ENCODE measurements at places on chromosomes 3 and 15.
A peak's percentile ranks its signal among the peaks of the same experiment; 100 is the strongest.

GRCh38 chr3:167450195-167450594 is 23.6 kb downstream of the SERPINI2 start:
- no peak for DNase-seq

GRCh38 chr15:69652293-69652692 is 199.7 kb downstream of the RPLP1 start:
- DNase-seq = no peak

GRCh38 chr3:160403796-160404470 is 4.5 kb downstream of the SMC4 start:
- DNase-seq = no peak

DNA sequence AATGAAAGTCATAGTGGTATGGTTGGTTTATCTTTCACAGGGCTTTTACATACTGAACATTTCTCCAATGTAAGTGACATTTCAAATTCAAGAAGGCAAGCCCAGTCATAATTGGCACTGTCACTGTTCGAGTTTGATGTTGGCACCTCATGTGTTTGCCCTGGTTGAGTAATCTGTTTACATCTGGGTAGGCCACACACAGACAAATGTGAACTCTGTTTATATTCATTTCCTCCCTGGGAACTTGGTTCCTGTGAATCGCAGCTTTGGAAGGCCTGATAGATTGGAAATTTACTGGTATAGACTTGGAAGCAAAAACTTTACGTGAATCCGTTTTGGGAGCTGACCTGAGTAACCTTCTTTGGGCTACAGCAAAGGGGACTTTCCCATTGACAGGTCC is 395.2 kb upstream of the AZI2 start:
- no peak for DNase-seq

GRCh38 chr3:133691273-133692107 is 29.7 kb upstream of the TOPBP1 start:
- no peak for DNase-seq

DNA sequence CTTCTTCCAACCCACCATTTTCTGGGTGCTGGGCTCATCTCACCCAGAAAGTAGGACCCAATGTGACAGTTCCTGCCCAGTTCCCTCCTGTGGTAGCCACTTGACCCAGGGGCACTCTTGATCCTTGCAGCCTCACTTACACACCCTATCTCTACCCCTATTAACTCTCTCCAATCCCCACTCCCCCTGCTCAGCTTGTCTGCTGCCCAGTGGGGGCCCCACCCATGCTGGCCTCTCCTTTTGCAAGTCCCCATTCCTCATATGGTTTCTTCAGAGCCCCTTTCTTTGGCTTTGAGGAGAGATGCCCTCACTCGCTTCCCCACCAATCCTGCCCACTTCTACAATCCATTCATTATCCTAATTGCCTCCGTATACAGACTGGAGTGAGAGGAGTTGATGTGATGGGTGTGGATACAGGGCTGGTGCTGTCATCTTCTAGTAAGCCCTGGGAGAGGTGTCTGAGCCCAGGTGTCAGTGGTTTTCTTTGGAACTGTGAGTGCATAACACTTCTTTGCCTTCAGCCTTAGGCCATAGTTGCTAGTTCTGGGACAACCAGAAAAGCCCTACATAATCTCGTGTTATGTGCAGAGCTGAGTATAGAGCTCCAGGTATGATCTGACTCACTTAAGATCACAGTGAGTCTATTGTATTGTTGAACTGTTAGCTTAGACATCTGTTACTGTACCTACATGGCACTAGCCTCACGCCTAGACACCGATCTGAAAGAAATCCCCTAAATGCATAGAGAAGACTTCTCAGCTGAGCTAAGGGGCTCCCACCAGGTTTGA is 4.8 kb upstream of the CCR5 start:
- DNase-seq = no peak

DNA sequence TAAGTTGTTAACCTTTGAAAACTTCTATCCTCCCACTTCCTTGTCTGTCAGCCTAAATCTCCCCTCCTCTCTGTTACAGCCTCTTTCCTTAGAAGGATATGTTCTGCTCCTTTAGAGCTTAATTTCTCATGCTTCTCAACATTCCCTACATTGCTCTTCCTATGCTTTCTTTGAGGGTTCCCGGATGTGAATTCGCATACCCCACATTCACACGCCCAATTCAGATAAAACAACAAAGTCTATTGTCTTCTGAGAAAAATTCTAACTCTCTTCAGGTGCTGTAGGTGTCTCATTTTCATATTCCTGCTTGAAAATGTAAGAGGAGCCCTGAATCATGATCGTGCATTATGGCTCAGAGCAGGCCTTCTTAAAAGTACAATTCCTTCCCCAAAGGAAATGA is 171.8 kb upstream of the DPH6 start:
- DNase-seq = no peak

- DNase-seq = no peak
Observed at GRCh38 chr15:96232335-96232734, 98.2 kb upstream of the NR2F2 start.

- no peak for DNase-seq
Observed at GRCh38 chr3:134057654-134058110, 28.0 kb upstream of the SLCO2A1 start.

DNA sequence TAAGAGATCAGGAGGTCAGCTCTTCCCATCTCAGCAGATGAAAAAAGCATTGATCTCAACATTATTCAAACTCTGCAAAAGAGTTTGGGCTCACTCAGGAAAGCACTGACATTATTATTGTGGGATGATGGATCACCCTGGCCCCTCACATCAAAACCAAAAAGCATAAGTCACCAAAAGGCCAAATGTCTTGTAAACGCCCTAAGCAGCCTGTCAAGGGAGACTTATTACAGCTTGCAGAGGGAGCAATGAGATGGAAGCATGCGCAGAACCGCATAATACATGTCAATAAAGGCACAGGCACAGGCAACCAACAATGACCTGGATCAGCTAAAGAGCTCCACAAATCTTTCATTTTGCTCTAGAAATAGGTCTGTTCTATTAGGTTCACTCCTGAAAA is 4.6 kb downstream of the FSIP1 start:
- DNase-seq = no peak

GRCh38 chr3:15860014-15860934 is 62.5 kb upstream of the ANKRD28 start:
- peak; percentile 20 for DNase-seq

DNA sequence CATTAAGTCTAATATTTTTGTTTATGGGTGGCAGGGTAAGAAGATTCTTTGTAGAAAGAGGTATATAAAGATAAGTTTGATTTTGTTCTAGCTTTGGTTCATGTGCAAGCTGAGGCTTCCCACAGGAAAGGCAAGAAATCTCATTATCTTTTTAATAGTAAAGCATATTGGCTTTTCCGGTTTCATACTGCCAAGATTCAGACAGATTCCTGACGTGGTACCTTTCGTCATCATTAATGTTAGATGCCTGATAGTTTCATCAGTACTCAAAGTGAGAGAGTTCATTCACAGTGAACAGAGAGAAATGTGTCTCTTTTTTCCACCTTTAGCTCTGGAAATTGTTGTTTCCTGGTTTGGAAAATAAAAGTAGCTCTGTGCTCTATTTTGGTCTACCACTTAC is 16.5 kb downstream of the TPM1 start:
- DNase-seq = no peak

DNA sequence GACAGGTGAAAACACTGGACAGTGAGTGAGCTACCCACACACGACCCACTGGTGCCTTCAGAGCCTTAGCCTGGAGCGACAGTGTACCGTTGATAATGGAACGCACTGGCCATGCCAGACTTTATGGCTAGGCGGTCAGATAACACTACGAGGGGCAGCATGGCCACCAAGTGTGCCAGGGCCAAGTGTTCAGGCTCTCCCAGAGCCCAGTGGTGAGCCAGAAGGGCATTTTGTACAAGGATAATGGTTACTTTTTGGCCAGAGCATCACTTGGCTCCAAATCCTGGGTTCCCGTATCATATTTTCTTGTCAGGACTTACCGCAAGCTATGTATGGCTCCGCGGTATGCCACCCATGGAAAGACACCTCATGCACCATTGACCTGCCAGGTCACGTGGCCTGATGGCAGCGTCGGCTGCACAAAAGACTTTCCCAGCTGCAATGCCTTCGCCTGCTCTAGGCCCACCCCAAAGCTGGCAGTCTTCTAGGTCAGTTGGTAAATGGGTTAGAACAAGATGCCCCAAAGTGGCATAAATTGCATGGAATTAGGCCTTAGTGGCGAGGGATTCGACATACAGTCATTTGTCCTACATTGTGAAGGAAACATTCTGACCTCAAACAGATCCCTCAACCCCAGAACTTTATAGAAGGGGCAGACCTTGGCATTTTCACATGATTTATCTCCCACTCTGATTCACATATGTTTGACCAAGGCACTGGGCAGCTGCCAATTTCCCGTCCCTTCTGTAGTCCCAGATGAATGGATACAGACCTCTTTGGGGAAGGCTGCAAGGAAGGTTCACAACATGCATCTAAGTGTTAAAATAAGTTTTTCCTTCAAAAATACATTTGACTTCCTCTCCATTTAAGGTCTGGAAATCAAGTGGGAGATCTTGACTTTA is 12.2 kb upstream of the SLC28A1 start:
- DNase-seq = no peak

DNA sequence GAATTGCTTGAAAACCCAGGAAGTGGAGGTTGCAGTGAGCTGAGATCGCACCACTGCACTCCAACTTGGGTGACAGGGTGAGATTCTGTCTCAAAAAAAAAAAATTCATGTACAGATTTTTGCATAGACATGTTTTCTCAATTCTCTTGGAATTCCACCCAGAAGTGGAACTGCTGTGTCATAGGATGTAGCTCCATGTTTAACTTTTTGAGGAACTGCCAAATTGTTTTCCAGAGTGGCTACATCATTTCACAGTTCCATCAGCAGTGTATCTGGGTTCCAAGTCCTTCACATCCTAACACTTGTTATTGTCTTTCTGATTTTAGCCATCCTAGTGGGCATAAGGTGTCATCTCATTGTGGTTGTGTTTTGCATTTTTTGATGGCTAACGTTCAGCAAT is 9.9 kb downstream of the CAPN7 start:
- DNase-seq = no peak

DNA sequence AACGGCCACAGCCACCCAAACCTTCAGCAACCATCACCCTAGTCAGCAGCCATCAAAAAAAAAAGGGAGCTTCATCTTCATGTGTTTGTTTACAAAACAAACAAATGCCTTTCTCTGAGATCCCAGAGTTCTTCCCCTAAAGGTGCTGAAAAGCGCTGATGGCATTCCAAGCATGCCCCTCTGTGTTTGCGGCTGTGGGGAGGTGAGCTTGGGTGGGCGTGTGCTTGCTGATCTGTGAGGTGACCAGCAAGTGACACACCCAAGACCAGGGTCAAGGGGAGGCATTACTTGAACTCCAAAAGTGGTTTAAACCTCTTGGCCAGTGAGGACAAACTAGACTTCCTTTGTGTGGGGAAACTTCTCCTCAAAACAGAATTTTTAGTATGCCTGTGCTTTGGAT is 81.5 kb downstream of the DHX36 start:
- no peak for DNase-seq

DNA sequence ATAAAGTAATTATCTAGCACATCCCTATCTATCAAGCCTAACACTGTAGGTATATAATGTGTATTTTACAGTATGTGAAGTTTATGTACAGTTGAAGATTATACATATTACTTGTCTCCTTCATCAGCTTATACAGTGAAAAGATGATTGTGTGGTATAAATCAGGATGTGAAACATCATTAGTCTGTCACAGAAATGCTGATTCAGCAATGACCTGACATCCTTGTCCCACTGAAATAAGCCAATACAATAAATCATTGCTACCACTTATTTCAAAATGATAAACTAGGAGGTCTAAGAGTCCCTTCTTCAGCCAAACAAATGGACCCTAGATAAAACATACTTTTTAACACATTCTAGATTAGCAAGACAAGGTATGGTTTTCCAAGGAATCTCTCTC is 225.3 kb downstream of the OCA2 start:
- DNase-seq = no peak
